Activated CD4-positive, CD25-positive, alpha-beta regulatory T cell treated with anti-CD3 and anti-CD28 coated beads, Interleukin-2, amount 50 U/mL, for 16 hours (primary cell): ENCODE measurements at places on chromosomes 16 and 17.

GRCh38 chr17:8019665-8020650, 17.5 kb downstream of the GUCY2D start:
- DNase-seq, result no peak

DNA sequence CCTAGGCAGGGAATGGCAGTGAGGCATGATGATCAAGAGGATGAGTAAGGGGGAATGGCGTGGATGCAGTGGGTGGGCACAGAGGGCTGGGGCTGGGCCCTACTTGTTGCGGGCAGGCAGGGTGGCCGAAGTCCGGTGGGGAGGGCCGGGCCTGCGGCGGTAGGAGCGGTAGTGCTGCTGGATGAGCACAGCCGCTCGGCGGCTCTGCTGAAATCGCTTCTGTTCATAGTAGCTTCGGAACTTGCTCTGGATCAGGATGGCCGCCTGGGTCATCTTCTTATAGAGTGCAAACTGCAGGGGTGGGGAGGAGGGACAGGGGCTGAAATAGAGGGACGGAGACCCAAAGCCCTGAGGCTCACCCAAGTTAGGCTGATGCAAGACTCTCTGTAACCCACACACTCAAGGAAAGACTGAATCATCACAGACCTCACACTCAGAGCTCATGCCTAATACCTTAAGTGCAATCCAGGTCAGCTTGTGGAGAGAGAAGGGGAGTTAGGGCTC, 1.5 kb upstream of the SPAG7 start:
- DNase-seq, result no peak

GRCh38 chr17:75114552-75115314, 5.0 kb downstream of the ARMC7 start:
- DNase-seq, result no peak

DNA sequence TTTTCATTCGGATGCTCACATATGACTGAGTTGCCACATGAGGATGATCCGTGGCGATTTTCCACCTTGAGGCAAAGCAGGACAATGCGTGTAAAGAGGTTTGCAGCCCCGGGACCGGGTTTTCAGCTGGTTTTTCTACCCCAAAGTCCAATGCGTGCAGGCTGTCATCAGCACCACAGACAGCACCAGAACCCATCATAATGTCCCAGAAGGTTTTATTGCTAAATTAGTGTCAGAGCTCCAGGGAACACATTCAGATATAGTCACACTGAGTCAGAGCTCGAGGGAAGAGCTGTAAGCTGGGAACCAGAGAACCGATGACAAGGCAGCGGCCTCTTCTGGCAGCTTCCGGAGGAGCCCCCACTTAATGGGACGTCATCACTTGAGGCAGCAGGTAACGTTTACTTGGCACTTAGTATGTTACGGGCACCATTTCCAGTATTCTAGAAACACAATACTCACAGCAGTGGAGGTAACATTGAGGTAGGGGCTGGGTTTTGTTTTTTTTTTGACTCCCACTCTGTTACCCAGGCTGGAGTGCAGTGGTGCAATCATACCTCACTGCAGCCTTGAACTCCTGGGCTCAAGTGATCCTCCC, 8.9 kb upstream of the NAGPA start:
- no peak for DNase-seq

- DNase-seq, result no peak
Measured at GRCh38 chr17:36936455-36937000, 747 bp upstream of the LHX1 start.

DNA sequence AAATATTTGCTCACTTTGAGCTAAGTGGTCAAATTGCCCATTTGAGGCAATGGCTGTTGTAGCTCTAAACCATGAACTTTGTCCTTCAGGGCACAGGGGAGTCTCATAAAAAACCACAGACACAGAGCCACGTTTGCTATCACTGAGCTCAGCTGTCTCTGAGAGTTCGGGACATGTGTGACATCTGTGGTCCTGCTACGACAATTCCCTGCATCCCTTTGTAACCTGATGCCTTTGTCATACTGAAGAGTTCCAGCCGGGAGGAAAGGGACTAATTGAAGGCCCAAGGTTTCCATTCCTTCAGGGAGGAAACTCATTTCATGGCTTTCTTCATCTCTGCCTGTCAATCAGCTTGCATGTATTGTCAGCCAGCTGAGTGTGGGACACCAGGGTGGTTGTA, 599.4 kb upstream of the CDH5 start:
- DNase-seq, result no peak
